Renal cortical epithelial cell (primary cell): ENCODE measurements at places on chromosomes 2 and 18. TPM values are rescaled to one million over a fixed set of nuclear protein-coding genes. Genes with fewer than 3 reads are reported as not detected.

EGR4 gene
- not detected in 2 replicates for total RNA-seq

TUBA4B gene
- total RNA-seq, result 0.25 TPM in 1 of 2 replicates, not detected in the other

KCNK3 gene
- 9.6 and 13.7 TPM in 2 replicates for total RNA-seq

MRPL33 gene
- 180 and 225 TPM in 2 replicates for total RNA-seq

EFHD1 gene
- total RNA-seq, result 7.5 and 26.9 TPM in 2 replicates

SNX17 gene
- 94.9 and 125 TPM in 2 replicates for total RNA-seq

GEN1 gene
- total RNA-seq, result 11.7 and 16.1 TPM in 2 replicates

CPS1 gene
- total RNA-seq, result 12.3 and 38.4 TPM in 2 replicates

C2orf72 gene
- total RNA-seq, result 0.17 and 0.50 TPM in 2 replicates

MERTK gene
- total RNA-seq, result 4.4 and 5.7 TPM in 2 replicates

MTIF2 gene
- total RNA-seq, result 45.5 and 47.6 TPM in 2 replicates

NTSR2 gene
- total RNA-seq, result not detected in 2 replicates

GKN2 gene
- not detected in 2 replicates for total RNA-seq

DUSP2 gene
- 0.17 and 0.40 TPM in 2 replicates for total RNA-seq

ALPP gene
- total RNA-seq, result not detected in 2 replicates

CIB4 gene
- total RNA-seq, result not detected in 2 replicates

AGXT gene
- not detected in 2 replicates for total RNA-seq

ECEL1 gene
- total RNA-seq, result 0.65 TPM in 1 of 2 replicates, not detected in the other

RUFY4 gene
- not detected in 2 replicates for total RNA-seq

DCDC2C gene
- not detected in 2 replicates for total RNA-seq

LOXHD1 gene
- total RNA-seq, result not detected in 2 replicates

ST8SIA3 gene
- total RNA-seq, result not detected in 2 replicates

SFTPB gene
- total RNA-seq, result not detected in 2 replicates

DPP10 gene
- not detected in 2 replicates for total RNA-seq

BMP10 gene
- not detected in 2 replicates for total RNA-seq

ANKZF1 gene
- total RNA-seq, result 35.8 and 53.4 TPM in 2 replicates

HOXD4 gene
- 6.6 and 23.2 TPM in 2 replicates for total RNA-seq

ATP5MC3 gene
- 112 and 142 TPM in 2 replicates for total RNA-seq

CYTIP gene
- total RNA-seq, result 0.94 TPM in 1 of 2 replicates, not detected in the other

PSMD1 gene
- 121 and 135 TPM in 2 replicates for total RNA-seq

CCDC102B gene
- total RNA-seq, result 1.3 and 2.6 TPM in 2 replicates

CROCC2 gene
- under 0.01 TPM in 1 of 2 replicates, not detected in the other for total RNA-seq

POMC gene
- 0.20 TPM in 1 of 2 replicates, not detected in the other for total RNA-seq

TTN gene
- under 0.01 and 0.05 TPM in 2 replicates for total RNA-seq

OSGEPL1 gene
- total RNA-seq, result 7.3 and 8.0 TPM in 2 replicates

ADAM17 gene
- 67.6 and 71.5 TPM in 2 replicates for total RNA-seq

SLC4A5 gene
- 0.89 and 1.2 TPM in 2 replicates for total RNA-seq

DLGAP1 gene
- 1.7 and 7.2 TPM in 2 replicates for total RNA-seq

ABCB11 gene
- total RNA-seq, result not detected in 2 replicates

MYO3B gene
- total RNA-seq, result 1.4 and 10.6 TPM in 2 replicates

SAG gene
- total RNA-seq, result not detected in 2 replicates

CMPK2 gene
- 0.55 and 9.0 TPM in 2 replicates for total RNA-seq

HMSD gene
- 0.17 TPM in 1 of 2 replicates, not detected in the other for total RNA-seq

SMARCAL1 gene
- 17.9 and 25.5 TPM in 2 replicates for total RNA-seq

CHPF gene
- 73.8 and 136 TPM in 2 replicates for total RNA-seq

THAP4 gene
- 35.1 and 39.2 TPM in 2 replicates for total RNA-seq

COL4A3 gene
- total RNA-seq, result 1.7 and 30.8 TPM in 2 replicates

PHOSPHO2 gene
- total RNA-seq, result 4.2 and 7.7 TPM in 2 replicates

MRPL19 gene
- total RNA-seq, result 68.0 and 68.9 TPM in 2 replicates

ANKRD30B gene
- not detected in 2 replicates for total RNA-seq

REG3A gene
- total RNA-seq, result not detected in 2 replicates

NXPH2 gene
- 0.87 TPM in 1 of 2 replicates, not detected in the other for total RNA-seq
